ENCODE measurements at places on chromosomes 5 and 9.
A peak's percentile ranks its signal among the peaks of the same experiment; 100 is the strongest.

- peak; percentile 34 for DNase-seq
Measured at GRCh38 chr5:64971513-64971912, 202.8 kb downstream of the CWC27 start.

GRCh38 chr5:37804401-37804800 is 35.4 kb downstream of the GDNF start:
- DNase-seq = peak; percentile 74

DNA sequence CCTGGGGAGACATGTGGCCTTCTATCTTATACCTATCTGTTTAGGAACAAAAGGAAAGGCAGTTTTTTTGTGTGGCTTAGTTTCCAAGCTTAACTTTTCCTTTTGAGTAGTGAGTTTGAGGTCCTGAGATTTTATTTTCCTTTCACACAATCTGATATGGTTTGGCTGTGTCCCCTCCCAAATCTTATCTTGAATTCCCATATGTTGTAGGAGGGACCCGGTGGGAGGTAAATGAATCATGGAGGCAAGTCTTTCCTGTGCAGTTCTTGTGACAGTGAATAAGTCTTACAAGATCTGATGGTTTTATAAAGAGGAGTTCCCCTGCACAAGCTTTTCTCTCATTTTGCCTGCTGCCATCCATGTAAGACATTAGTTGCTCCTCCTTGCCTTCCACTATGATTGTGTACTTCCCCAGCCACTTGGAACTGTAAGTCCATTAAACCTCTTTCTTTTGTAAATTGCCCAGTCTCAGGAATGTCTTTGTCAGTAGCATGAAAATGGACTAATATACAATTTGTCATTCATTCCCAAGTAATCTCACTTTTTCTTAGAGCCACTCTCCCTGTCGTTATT is 4.7 kb upstream of the CLTB start:
- DNase-seq = no peak

DNA sequence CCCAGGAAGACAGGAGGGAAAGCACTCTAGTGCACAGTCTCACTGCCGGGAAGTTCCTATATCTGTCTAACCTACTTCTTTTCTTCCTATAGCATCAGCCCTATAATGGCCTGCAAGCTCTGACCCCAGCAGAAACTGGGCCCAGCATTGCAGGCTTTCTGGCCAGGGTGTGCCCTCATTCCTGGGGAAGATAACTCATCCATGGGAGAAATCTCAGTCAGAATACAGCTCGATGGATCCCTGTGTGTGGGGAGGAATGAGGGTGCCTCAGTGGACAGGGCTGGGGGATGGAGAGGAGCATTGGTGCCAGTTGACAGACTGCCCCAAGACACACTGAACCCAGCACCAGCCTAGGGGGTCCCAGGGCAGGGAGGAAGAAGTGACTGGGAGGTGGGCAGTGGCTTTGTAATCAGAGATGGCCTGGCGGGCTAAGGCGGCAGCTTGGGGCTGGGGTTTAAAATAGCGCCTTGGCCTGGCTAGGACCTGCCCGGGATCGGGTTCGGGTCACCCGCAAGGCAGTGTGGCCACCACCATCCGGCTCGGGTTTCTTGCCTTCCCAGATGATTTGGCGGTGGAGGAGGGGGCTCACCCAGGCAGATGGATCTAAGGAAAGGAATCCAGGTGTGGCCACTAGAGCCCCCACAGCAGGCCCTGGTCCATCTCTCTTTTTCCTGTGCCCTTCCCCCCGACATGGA is 7.6 kb upstream of the CXXC5 start:
- no peak for DNase-seq

GRCh38 chr9:86176468-86176867 is 77.1 kb upstream of the GOLM1 start:
- DNase-seq = peak; percentile 99

- peak; percentile 37 for DNase-seq
Measured at GRCh38 chr9:136951541-136952320, at the start of gene LCN12. TSS of gene LCN12 (plus strand) at chr9:136952273. CDS start at chr9:136952328, 55 bp downstream.

GRCh38 chr5:87081511-87082372 is 185.9 kb upstream of the RASA1 start:
- DNase-seq = no peak

- peak; percentile 37 for DNase-seq
Measured at GRCh38 chr5:67021031-67021430, 175.6 kb downstream of the CD180 start.

DNA sequence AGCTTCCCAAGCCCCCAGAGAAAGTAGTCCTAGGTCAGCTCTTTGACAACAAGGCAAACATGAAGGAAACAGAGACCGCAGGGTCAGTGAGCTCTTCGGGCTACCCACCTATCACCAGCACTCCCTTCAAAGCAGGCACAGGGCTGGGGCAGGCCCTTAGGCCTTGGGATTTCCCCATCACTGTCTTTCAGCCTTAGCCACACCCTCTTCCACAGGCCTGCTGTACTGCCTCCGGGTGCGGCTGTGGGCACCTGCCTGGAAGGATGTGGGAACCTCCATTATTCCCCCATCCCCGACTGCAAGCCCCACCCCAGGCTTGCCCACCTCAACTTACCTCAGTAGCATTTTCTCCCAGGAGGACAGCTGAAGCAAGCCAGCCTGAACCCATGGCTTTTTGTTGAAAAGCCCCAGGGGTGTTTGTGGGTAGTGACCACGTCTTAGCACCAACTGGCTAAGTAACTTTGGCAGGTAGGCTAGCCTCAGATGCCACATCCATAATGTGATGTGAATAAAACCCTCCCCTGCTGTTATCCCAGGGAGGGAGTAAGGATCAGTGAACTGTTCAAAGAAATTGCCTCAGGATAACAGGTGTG is 100.2 kb downstream of the PIK3R1 start:
- peak; percentile 92 for DNase-seq

GRCh38 chr5:167525004-167525403 is 766.4 kb upstream of the WWC1 start:
- peak; percentile 42 for DNase-seq

- no peak for DNase-seq
Measured at GRCh38 chr9:134335486-134336220, 9.4 kb downstream of the RXRA start.

GRCh38 chr5:113311301-113311700 is 123.5 kb downstream of the TSSK1B start:
- no peak for DNase-seq

- no peak for DNase-seq
Measured at GRCh38 chr5:132342291-132343180, 27.0 kb upstream of the SLC22A5 start.

DNA sequence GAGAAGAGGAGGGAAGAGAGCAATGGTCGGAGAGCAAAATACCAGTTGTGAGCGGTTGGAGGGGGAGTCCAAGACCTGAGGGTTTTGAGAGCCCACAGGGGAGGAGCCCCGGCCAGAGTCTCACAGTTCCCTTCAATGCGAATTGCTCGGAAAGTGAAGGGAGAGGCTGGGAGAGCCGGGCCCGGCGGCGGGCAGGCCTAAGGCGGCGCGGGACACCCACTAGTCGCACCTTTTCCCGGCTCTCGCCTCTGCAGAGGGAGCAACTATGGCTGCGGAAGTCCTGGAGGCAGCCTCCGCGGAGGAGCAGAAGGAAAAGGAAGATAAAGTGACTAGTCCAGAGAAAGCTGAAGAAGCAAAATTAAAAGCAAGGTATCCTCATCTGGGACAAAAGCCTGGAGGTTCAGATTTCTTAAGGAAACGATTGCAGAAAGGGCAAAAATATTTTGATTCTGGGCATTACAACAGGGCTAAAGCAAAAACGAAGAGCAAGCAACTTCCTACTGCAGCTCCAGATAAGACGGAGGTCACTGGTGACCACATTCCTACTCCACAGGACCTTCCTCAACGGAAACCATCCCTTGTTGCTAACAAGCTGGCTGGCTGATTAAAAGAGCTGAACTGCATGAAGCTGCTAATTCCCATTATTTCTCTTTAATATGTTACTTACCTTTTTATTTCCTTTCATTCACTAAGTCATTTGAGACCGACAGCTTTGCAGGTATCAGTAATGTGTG is 6.5 kb upstream of the BTNL3 start:
- DNase-seq = no peak

GRCh38 chr5:113606298-113607134 is 93.0 kb downstream of the YTHDC2 start:
- DNase-seq = peak; percentile 80

GRCh38 chr9:36874921-36875320 is 159.1 kb downstream of the PAX5 start:
- DNase-seq = peak; percentile 49

- DNase-seq = no peak
Measured at GRCh38 chr9:4803670-4804530, 11.2 kb downstream of the RCL1 start.

DNA sequence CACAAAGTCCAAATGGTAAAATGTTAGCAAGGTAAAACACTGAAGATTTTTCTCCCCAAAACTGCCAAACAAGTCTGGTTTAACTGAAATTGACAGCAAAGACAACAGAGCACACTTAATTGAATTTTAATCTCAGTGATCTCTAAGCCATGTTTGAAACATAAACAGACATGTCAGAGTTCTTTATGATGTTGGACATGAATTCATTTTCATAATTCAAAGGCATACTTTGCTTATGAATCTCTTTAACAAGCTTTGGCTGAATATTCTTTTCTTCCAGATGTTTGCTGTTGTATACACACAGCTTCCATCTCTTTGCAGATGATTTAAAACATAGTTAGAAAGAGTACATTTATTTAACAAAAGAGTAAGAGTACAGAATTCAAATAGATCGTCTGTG is 509.1 kb downstream of the RAB3C start:
- no peak for DNase-seq

DNA sequence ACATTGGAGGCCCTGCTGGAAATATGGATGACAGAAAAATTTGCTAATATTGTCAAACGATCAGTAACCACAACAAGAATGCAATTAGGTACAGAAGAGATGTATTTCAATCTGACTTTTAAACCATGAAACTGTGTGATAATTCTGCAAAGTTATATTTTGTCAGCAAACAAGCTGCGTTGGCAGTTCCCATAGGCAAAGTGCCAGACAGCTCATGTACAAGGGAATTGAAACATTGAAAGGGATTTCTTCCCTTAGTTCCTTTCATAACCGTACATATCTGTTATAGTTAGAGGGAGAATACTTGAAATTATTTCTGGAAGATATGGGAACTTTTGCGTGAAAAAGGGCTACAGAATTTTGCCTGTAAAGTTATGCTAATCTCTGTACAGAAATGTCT is 419.4 kb upstream of the PTGER4 start:
- no peak for DNase-seq

GRCh38 chr5:54669285-54669684 is 151.7 kb downstream of the SNX18 start:
- DNase-seq = no peak

DNA sequence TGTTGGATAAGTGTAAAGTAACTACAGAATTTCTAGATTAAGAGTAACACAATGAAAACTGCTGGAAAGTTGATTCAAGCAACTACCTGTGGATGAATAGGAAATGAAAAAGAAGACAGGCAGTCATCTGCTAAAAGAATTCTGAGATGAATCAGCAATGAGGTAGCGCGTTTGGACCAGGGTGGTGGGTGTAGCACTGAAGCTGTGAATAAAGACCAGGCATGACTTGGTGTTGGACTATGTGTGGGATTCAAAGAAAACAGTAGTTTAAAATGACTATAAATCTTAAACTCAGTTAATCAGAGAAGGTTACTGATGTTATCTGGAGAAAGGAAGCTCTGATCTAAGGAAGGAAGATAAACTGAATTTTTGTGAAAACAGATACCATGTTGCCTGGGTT is 159.8 kb downstream of the FBN2 start:
- DNase-seq = no peak

GRCh38 chr5:54571462-54571861 is 53.9 kb downstream of the SNX18 start:
- no peak for DNase-seq

DNA sequence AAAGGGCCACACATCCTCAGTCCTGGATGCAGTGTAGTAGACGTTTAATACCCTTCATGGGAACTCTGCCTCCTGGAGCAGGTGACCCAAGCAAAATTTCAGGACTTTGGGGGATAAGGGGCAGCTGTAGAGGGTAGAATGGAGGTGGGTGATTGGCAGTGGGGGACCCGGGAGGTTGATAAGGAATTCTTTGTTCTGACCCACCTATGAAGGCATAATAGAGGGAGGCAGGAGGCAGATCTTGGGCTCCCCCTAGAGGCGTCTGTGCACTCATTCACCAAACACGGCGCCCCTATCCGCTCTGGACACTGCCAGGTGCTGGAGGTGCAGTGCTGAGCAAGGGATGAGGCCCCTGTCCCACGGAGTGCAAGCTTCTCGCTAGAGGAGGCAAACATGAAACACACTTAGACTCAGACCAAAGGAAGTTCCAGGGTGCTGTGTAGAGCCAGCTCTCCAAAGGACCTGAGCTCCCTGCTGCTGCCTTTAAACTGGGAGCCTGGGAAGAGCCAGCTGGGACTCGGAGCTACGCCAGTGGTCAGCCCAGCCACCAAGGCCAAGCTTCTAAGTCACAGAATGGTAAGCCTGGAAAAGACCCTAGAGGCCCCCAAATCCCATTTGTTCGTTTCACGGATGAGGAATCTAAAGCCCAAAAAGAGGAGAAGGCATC is 7.7 kb downstream of the IL17B start:
- peak; percentile 72 for DNase-seq

DNA sequence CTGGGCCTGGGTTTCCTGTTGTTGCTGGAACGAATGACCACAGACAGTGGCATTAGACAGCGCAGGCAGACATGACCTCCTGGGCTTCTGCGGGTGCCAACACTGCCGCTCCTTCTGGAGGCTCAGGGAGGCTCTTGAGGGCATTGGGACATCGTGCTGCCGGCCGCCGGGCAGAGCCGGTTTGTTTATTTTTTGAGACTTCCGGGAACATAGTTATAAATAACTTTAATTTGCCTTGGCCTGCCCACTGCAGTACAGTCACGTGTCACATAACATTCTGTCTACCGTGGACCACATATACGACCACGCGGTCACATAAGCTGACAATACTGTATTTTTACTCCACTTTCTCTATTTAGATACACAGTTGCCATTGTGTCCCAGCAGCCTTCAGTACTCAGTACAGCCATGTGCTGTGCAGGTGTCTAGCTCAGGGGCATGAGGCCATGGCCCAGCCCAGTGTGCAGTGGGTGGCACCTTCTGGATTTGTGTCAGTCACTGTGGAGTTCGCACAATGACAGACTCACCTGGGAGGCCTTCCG is 8.2 kb upstream of the TOR4A start:
- DNase-seq = no peak

GRCh38 chr5:152462021-152462721 is 57.1 kb upstream of the NMUR2 start:
- peak; percentile 44 for DNase-seq

DNA sequence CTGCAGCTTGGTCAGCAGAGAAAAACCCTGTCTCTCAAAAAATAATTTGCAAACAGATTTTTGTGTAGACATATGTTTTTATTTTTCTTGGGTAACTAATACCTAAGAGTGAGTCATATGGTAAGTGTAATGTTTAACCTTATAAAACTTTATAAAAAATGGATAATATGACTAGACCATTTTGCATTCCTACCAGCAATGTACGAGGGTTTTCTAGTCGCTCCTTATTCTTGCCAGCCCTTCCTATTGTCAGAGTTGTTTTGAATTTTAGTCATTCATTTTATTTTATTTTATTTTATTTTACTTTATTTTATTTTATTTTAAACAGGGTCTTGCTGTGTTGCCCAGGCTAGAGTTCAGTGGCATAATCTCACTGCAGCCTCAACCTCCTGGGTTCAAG is 37.8 kb downstream of the RABGAP1 start:
- no peak for DNase-seq

- peak; percentile 14 for DNase-seq
Measured at GRCh38 chr9:33297432-33297831, 7.1 kb downstream of the NFX1 start.
